ENCODE measurements at places on chromosomes 2 and 18.

DNA sequence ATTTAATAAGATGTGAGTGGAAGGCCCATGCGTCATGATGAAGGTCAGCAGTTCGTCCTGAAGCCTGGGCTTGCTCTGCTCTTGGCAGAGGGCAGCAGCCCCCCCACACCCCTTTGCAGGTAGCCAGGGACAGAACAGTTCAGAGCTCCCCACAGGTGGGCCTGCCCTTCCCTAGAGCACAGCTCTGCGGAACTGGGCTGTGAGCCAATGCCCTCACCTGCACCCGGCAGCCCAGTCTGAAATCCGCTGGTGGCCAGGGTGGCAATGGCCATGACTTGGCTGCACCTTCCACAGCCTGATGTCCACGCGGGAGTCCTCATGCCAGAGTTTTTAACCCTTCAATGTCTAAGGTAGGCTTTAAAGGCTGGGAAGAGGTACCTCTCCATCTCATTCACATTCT lies 136.7 kb downstream of the ACKR3 start:
- no peak for DNase-seq

- no peak for DNase-seq
Observed at GRCh38 chr2:154724194-154724797, 25.8 kb downstream of the KCNJ3 start.

GRCh38 chr2:157093666-157094065 lies 163.8 kb upstream of the GALNT5 start:
- no peak for DNase-seq

DNA sequence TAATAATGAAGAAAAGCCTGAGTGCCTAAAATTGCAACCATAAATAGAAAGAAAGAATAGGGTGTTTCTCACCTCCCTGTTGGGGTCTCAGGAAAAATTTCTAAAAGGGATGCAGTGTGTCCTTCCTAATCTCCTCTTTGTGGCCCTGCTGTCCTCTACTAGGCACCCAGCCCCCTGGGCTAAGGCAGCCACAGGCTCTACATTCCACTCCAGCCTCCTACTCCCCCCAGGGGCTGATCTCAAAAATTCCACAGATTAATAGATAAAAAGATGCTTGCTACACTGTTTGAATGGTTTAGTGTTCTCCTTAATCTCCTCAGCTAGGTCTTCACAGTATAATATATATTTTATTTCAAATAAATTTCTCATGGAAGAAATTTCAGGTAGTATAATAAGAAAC lies 17.6 kb downstream of the SATB2 start:
- DNase-seq, result no peak

DNA sequence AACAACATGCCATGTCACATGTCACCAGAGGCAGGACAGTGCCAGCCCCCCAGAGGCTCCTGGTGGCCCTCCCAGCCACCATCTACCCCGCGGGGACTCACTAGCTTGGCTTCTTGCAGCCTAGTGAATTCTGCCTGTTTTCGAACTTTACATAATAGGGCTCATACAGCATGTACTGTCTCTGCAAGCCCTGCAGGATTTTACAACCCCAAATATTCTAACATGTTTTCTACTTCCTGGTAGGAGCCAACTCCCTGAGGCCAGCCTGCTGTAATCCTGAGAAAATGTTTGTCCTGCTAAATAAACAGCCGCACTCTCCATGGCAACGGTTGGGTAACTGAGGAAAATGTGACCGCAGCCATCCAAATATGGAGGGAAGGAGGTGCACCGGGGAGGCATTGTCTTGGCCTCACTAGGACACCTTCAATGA lies 2.7 kb downstream of the PER2 start:
- DNase-seq, result peak; percentile 95

DNA sequence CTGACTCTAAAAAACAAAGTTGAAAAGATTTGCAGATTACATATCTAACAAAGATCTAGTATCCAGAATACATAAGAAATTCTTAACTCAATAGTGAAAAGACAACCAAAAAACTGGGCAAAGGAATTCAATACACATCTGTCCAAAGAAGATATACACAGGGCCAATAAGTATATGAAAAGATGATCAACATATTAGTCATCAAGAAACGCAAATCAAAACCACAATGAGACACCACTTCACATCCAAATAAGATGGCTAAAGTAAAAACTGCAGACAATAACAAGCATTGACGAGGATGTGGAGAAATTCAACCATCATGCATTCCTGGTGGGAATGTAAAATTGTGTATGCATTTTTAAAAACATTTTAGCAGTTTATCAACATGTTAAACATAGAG lies 256.0 kb downstream of the EIPR1 start:
- DNase-seq, result no peak

GRCh38 chr2:7278984-7279383 lies 361.8 kb downstream of the RNF144A start:
- DNase-seq, result no peak

GRCh38 chr2:1593371-1594122 lies 150.8 kb downstream of the PXDN start:
- DNase-seq, result peak; percentile 83

GRCh38 chr2:148201075-148202004 lies 180.4 kb downstream of the MBD5 start:
- DNase-seq, result peak; percentile 36

DNA sequence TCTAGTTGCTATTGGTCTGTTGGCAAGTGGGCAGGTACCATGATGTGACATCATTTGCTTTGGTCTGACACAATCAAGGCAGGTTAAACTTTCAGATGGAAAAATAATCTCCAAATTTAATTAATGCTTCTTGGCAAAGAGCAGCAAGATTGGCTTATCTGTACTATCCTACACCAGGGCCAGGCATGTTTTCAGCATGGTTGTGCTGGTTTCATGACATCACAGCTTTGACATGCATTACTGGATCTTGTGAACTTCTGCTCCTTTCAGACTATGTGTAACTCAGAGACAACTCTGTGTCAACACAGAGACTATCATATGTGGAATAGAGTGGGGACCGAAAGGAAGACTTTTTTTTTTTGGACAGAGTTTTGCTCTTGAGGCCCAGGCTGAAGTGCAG lies 520.5 kb downstream of the TDRD15 start:
- DNase-seq, result no peak

DNA sequence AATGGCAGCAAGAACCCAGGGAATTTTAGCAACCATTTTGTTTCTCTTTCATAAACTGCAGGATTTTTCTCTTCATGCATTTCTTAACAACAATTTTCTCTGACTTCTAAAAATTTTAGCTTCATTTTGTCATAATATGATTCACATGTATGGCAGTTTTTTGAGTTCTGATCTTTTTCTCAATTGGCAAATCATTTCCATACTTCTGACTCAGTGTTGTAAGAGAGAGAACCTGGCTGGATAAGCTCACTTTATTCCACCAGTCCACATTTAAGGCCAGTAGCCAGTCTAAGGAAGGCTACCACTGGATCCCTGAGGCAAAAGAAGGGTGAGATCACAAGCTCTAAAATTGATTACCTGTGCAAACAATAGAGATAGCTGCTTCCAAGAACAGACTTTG lies 42.8 kb upstream of the COL3A1 start:
- no peak for DNase-seq

GRCh38 chr18:48868468-48869466 lies 82.0 kb downstream of the SMAD7 start:
- no peak for DNase-seq

- DNase-seq, result no peak
Observed at GRCh38 chr2:160921386-160921964, 238.8 kb upstream of the TANK start.

Data from brain microvascular endothelial cell (primary cell).